ENCODE measurements at places on chromosomes 7 and 10.

DNA sequence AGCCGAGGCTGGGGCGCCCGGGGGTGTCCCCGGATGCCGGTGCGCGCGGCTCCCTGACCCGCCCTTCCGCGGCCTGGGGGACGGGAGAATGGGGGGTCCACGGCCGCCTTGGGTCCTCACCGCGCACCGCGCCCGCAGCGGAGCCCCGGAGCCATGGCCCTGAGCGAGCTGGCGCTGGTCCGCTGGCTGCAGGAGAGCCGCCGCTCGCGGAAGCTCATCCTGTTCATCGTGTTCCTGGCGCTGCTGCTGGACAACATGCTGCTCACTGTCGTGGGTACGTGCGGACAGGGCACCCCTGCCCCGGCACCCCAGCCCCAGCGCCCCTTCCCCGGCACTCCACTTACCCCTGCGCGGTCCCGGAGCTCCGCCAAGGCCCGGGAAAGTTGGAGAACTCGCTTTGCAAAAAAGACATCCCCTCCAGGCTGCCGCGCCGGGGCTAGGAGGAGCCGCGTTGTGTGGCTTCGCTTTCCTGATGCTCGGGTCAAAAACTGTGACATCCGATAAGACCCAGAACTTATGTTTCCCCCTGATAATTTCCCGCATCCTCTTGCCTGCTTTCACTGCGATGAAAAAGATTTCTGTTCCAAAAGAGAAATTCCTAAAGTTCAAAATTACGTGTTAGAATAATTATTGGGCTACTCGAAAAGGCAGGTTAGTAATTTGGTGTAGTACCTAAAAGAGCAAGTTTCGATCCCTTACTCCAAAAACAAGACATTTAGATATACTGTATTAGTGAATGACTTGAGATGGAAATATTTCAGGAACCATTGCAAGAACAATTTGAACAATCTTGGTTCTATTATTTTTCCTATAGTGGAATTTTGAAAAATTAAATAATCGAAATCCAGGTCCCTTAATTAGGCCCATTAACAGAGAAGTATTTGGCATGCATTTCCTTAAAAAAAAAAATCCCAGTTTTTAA is 888 bp downstream of the SLC18A2 start:
- no peak for DNase-seq

DNA sequence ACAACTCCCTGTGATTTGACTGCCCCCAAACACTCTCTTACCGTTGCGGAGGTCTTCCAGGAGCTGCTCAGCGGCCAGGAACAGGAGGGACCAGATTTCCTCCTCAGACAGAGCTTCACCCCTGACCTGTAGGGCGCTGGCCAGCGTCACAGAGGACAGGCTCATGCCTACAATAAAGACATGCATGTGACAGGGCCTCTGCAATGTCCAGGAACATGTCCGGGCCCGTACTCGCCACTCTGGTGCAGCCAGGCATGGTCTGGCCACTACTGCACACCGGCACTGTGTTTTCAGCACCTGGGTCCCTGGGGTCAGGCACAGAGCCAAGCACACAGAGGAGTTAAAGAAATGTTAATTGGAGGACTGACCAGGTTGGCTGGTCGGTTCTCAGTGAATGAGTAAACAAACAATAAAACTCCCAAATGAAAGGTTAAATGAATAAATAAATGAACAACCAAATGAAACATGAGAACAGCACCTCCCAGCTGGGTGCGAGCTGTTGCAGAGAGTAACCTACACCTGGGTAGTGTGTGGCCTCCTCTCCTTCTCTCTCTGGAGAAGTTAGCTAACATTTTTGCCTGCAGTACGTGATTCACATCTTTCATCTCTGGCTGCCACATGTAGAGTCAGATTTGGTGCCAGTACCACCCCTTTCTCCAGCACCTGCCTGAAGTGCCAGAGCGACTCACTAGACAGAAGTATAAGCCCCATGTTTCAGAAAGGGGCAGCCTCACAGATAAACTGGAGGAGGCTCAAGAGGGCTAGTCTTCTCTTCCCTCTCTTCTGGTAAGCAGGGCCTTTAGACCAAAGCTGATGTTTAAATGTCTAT is 22.8 kb downstream of the FRMPD2 start:
- DNase-seq = no peak

DNA sequence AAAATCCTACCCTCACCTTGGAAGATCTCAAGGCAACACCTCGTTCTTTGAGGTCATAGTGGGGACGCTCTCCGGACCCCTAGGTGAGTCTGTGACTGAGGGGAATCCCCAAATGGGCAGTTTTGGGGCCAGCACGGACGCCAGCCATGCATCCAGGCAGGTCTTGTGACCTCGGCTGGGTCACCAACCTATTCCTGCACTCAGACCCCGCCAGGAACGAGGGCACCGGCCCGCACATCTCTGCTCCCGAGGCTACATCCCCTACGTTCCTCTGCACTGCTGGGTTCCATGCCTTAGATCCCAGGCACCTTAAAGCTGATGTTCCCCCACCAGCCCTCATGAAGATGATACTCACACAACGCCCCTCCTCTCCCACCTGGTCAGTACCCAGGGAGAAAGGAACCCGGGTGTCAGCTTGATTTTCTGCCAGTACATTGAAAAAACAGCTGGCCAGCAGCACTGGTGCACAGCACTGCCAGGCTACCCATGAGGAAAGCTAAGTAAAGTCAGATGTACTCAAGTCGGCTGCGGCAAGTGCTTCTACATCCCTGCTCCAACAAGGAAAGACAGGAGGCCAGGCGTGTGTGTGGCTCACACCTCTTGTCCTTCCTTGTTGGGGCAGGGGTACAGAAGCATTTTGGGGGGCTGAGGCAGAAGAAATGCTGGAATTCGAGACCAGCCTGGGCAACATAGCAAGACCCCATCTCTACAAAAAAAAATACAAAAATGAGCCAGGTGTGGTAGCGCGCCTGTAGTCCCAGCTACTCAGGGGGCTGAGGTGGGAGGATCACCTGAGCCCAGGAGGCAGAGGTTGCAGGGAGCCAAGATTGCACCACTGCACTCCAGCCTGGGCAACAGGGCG is 48.1 kb downstream of the DIP2C start:
- no peak for DNase-seq

DNA sequence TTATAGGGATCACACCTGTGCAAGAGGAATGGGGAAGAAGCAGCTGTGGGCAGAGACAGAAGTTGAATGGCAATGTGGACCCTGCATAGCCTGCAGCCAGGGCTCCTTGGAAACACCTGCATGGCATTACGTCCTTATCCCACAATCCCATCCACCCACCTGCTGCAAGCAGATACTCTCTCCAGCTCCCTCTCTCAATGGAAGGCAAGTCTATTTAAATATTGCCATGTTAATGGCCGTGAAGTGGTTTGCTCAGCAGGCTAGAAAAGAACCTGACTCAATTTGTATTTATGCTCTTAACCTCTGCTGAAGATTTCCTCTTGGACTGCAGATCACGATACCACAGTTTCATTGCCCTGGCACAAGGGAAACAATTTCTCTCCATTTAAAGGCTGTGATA is 417.0 kb downstream of the TYW1 start:
- no peak for DNase-seq

DNA sequence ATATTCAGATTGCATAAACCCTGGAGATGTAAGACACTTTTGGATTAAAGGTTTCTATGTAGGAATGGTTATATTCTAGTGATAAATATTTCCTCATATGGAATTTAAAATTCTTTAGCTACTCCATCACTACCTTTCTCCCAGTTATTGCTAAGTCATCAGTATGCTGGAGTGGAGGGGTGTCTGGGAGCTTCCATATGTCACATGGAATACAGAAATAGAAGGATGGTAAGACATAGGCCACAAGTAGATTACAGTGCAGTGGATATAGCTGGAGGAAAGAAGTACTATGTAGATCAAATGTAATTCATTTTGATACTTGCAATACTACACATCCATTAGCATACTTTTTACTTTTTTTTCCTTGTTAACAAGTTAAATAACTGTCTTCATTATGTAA is 428.4 kb downstream of the ARL4A start:
- no peak for DNase-seq

GRCh38 chr7:102292813-102293798 is 6.4 kb downstream of the SH2B2 start:
- DNase-seq = no peak

DNA sequence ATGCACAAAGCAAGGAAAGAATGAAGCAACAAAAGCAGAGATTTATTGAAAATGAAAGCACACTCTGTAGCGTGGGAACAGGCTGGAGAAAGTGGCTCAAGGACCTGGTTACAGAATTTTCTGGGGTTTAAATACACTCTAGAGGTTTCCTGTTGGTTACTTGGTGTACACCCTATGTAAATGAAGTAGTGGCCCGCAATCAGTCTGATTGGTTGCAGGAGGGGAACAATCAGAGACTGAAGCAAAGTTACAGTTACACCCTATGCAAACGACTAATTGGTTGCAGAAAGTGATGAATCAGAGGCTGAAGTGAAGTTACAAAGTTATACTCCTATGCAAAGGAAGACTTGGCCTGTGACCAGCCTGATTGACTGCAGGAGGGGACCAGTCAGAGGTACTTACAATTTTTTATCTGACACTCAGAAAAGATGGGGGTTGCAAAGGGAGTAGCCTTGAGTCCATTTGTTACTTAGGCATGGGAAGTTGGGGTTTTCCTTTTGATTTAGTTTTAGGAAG is 3.6 kb upstream of the MTPN start:
- DNase-seq = peak; percentile 15

- DNase-seq = no peak
Observed at GRCh38 chr10:1292611-1293031, 236.4 kb downstream of the WDR37 start.

GRCh38 chr7:157458254-157458633 is 121.4 kb downstream of the DNAJB6 start:
- DNase-seq = no peak

- DNase-seq = no peak
Observed at GRCh38 chr7:55441774-55442522, 76.8 kb downstream of the LANCL2 start.

DNA sequence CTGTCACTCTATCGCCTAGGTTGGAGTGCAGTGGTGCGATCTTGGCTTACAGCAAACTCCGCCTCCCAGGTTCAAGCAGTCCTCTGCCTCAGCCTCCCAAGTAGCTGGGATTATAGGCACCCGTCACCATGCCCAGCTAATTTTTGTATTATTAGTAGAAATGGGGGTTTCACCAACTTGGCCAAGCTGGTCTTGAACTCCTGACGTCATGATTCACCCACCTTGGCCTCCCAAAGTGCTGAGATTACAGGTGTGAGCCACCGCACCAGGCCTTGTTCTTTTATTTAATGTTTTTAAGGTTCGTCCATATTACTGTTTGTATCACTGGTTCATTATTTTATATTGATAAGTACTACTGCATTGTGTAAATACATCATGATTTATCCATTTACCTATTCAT is 10.2 kb upstream of the ITGA8 start:
- DNase-seq = no peak

DNA sequence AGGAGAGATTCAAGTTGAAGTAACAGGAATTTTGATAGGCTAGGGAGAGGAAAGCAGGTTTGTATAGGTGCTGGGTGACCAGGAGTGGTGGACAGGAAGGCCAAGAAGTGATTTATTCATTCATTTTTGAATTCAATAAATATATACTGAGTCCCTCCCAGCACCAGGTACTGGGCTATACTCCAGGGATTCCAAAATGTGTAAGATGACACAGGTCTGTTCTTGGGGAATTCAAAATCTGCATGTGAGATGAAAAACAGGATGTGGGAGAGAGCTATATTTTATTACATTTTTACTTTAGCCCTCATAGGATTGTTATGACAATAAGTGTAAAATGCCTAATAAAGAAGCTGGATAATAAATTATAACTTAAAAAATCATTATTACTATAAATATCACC is 134.9 kb downstream of the ANK3 start:
- no peak for DNase-seq

DNA sequence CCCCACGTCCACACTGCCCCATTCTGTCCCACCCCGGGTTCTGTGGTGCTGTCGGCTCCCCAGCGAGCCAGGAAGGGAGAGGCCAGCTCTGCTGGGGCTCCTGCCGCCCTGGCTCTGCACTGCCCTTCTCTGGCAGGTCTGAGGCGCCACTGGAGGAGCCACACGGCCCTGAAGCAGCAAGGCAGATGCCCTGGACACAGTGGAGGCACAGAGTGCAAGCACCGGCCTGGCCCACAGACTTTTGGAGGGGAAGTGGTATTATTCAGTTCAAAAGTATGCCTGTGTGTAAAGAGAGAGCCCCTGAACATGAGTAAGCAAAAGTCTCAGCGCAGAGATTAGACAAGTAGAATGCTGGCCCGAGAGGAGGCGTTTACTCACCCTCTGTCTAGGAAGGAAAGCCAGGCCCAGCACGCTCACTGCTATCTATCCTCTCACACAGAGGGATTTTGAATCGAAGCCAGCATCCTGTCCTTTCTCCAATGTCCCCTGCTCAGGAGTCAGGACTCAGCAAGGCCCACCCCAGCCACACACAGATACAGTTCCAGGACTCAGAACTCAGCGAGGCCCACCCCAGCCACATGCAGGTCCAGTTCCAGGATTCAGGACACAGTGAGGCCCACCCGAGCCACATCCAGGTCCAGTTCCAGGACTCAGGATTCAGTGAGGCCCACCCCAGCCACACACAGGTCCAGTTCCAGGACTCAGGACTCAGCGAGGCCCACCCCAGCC is 115.0 kb downstream of the EGFR start:
- no peak for DNase-seq

DNA sequence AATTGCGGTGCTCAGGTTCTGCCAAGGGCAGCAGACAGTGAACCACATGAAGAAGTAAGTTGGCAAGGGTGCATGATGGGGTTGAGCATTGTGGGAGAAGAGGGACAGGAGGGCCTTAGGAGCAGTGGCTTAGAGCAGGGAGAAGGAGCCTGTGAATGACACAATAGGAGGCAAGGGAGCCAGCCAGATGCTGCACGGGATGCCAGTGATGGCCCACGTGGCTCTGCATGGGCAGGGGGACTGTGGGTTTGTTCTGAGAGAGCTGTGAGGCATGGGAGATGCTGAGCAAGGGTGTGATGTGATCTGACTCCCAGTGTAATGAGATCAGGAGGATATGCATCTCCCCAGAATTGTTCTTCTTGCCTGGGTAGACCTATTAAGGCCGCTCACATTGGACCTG is 60.9 kb downstream of the C10orf90 start:
- DNase-seq = no peak

DNA sequence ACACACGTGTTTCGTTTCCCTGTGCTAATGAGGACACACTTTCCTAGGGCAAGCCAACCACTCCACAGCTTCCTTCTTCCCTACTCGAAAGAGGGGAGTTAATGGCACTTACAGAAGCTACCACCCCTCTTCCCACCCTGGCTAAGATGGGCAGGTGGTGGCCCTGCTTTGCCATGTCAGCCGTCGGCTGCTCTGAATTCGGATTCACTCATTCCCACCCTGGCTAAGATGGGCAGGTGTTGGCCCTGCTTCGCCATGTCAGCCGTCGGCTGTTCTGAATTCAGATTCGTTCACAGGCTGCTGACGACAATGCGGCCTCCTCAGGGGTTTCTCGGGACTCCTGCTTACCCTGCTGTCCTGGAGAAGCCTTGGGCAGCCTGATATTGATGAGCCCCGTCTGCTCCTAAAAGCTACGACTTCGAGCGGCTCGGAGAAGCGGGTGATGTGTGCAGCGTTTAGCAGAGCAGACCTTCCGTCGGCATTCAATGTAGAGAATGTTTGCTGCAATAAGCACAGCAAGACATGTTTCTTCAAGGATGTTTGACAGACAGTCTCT is 56.2 kb upstream of the PPP2R2D start:
- DNase-seq = no peak

Data from stimulated activated CD8-positive, alpha-beta memory T cell treated with anti-CD3 and anti-CD28 coated beads, Interleukin-7, amount 100 ng/mL, for 24 hours (primary cell).